ENCODE measurements at places on chromosomes 16 and 17. TPM values are rescaled to one million over a fixed set of nuclear protein-coding genes. Genes with fewer than 3 reads are reported as not detected.

DCTPP1 gene
- 130 TPM for total RNA-seq

WNK4 gene
- 0.91 TPM for total RNA-seq

CDRT4 gene
- 1.0 TPM for total RNA-seq

KIF18B gene
- 36.8 TPM for total RNA-seq

KRTAP9-1 gene
- not detected for total RNA-seq

STH gene
- not detected for total RNA-seq

PYDC1 gene
- total RNA-seq: not detected

ZNF207 gene
- 224 TPM for total RNA-seq

ADAP2 gene
- total RNA-seq: 3.1 TPM

KRTAP4-6 gene
- not detected for total RNA-seq

SSTR5 gene
- 0.51 TPM for total RNA-seq

CA4 gene
- 0.28 TPM for total RNA-seq

TP53TG3B gene
- not detected for total RNA-seq

SDR42E2 gene
- not detected for total RNA-seq

Data from A549 treated with AZD2906 at 1 μM for 4 hours (cell line).